ENCODE measurements at places on chromosomes 13 and 19.
A peak's percentile ranks its signal among the peaks of the same experiment; 100 is the strongest.

GRCh38 chr13:57740719-57741118 is 109.2 kb downstream of the PCDH17 start:
- no peak for DNase-seq

GRCh38 chr19:57190301-57190700 is 999 bp upstream of the ZNF264 start:
- DNase-seq = no peak

DNA sequence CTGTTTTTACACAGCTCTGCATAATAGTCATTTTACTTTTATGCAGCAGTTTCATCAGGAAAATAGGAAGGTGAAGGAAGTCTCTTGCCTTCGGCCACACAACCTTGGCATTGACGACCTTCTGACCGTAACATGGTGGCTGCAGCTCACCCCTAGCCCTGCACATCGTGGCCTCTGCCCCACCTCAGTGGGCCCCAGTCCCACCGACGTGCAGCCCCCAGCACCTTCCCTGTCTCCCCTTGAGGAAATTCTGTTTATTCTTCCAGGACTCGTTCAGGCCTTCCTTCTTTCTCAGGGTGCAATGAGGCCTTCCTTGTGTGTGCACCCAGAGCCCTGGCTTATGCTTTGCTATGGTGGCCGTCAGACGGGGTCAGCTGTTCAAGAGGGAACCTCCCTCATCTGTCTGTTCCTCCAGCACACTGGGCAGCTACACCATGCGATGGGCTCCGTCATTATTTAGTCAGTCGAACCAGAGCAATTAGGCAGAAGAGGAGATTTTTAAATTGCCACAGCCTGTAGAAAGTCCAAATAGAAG is 33.3 kb downstream of the TMEM255B start:
- DNase-seq = no peak

- DNase-seq = no peak
Observed at GRCh38 chr19:44742330-44743061, 6.0 kb upstream of the BCL3 start.

- DNase-seq = no peak
Observed at GRCh38 chr13:73851104-73851503, 283.1 kb downstream of the KLF12 start.

GRCh38 chr13:38264363-38265131 is 85.1 kb upstream of the UFM1 start:
- no peak for DNase-seq

- DNase-seq = no peak
Observed at GRCh38 chr13:50794226-50794625, 49.3 kb downstream of the DLEU7 start.

DNA sequence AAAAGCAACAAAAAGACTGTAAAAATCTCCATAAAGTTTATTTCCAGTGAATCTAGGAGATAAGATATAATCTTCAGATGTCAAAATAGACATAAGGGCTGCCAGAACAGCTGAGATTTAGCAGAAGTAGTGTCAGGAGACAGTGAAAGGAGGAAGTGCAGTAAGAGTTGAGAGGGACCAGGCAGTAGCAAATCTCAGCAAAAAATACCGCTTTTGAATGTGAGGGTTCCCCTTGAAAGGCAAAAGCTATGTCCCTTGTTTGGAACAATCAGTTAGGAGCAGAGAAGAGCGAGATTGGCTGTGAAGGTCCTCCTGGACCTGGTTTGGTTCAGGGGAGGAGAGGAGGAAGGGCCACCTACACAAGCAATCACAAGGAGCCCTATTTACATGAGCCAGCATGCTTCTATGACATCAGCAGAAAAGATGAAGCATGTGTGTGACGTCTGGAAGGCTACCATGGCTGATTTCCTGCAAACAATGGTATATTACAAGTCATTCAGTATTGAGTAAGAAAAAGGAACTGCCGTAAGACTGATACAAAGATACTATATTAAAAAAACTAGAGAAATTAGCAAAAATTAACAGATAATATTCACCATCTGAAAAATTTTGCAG is 98.9 kb upstream of the SIAH3 start:
- no peak for DNase-seq

GRCh38 chr13:24727731-24728601 is 36.0 kb upstream of the RNF17 start:
- peak; percentile 65 for DNase-seq

DNA sequence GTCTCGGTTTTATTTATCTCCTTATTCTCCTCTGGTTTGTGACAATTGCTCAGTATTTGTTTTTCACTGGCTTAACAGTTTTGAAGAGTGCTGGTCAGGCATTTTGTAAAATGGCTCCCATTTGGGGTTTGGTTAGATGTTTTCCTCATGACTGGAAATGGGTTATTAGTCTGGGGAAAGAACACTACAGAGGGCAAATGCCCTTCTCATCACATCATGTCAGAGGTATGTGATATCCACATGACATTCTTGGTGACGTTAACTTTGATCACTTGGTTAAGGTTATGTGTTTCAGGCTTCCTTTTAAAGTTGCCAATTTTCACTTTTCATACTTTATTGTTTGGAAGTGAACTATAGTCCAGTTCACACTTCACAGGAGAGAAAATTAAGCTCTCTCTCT is 74.8 kb upstream of the KLHL1 start:
- DNase-seq = no peak

DNA sequence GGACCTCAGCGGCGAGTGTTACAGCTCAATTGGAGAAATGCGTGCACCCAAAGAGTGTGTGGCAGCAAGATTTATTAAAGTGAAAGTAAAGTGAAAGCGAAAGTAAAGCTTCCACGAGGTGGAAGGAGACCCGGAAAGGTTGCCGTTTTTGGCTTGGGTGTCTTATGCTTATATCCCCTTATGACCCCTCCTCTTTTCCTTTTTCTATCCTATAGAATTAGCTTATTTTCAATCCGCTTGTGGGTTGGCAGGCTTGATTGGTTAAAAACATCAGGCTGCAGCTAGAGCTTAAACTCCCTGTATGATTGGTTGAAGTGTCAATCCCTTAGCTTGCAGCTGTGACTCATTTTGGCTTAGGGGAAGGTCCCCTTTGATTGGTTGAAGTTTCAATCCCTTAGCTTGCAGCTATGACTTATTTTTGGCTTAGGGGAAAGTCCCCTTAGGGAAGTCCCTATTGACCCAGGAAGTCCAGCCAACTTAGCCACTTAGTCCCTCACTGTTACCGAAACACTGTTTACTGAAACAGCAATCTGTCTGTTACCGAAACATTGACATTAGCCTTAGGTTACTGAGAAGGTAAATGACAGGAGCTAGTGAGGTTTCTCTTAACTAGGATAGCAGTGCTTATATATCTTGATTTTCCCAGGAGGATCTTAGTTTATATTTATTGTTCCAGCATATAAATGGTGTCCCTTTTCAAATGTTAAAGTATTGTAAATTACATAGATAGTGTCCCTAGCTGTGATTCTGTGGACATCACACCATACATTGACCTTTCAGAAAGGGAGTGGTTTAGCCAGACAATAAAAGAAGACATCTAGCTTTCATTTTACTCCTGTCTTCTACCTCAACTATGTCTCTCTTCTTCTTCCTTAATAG is 575.8 kb downstream of the DACH1 start:
- DNase-seq = peak; percentile 54

DNA sequence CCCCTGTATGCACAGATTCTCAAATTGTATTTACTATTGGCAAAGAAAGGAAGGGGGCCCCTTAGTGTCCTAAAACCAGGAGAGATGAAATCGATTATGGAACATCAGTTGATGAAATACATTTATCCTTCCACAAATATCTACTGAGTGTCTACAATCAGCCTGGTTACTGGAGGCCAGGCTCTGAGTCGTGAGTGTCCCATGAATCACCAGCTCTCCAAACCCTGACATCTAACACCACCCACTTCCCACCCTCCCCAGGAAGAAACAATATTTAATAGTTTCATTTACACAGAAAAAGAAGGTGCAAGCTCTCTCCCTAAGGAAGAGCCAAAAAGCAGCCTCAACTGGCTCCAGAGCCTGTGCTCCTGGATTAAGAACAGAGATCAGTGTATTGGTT is 25.2 kb downstream of the KCTD15 start:
- no peak for DNase-seq

DNA sequence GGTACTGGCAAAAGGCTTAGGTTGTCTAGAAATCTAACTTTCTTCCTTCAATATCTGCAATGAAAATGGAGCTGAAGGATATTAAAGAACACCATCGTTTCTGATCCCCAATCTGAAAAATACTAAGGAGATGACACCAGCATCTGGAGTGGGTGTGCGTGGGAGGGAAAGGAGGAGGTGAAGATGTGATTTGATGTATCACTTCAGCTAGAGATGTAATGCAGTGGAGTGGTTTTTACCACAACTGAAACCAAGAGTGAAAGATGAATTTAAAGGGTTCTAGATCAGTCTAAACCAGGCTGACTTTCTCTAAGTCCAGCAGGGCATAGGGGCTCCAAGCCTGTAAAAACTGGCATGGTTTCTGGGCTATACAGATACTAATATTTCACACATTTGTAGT is 148.4 kb downstream of the AKAP11 start:
- peak; percentile 53 for DNase-seq

DNA sequence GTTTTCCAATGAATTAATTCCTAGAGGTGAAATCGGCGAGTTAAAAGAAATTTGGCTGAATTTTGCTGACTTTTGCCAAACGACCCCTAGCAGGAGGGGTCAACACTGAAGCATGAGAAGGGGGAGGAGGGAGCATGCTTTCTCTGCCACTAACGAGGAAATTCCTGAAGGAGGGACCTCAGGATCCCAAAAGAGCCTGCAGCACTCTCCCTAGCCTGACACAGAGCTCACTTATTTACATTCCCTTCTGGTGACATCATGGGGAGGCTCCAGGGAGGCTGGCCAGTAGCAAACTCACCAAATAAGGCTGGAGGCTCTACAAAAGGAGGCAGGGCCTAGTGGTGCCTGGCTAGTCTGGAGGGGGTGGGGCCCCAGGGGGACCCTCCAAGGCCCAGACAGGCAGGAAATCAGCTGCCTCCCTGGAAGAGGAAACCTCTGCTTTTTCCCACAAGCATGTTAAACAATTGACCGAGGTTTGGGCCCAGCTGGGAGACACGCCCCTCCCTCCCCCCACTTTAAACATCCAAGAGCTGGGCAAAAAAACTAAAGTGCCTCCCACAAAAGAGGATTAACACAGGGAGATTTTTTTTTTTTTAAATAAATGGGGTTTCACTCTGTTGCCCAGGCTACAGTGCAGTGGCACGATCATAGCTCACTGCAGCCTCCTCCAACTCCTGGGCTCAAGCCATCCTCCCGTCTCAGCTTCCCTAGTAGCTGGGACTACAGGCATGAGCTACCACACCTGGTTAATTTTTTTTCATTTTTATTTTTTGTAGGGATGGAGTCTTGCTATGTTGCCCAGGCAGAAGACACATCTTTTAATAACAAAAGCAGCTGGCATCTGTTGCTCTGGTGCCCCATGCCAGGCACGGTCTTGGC is 2.1 kb downstream of the DAPK3 start:
- no peak for DNase-seq

DNA sequence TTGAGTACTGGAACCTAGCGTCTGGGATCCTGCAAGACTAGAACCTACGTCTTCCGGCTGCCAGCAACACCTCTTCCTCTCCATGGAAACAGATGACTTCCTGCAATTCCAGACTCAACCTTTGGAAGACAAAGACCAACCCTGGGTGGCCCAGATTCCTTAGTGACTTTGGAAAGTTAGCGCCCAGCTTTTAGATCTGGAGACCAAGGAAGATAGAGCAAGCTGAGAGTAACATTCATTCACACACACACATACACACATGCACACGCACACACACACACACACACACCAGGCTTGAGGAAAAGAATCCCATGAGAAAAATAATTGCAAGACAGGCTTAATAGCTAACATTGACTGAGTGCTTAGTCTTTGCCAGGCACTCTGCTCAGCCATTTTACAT is 788.9 kb downstream of the UQCRFS1 start:
- no peak for DNase-seq

GRCh38 chr19:34664168-34664567 is 12.8 kb downstream of the SCGB2B2 start:
- no peak for DNase-seq

DNA sequence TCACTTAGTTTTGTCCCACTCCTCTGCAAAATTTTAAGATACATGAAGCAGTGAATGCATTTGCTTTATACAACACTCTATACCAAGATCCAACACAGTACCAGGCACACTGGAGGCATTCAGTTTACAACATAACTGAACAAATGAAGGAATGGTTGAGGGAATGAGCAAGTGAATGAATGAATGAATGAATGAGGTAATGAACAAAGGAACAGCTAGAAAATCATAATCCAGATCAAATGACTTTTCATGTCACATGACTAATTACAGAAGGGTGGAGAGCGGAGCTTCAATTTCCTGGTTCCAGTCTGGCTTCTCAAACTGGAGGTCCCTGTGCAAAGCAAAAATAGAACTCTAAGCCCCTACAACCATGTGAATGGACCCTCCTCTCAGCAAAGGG is 16.7 kb downstream of the TBC1D4 start:
- DNase-seq = no peak

GRCh38 chr13:20701461-20701860 is 2.0 kb upstream of the IL17D start:
- DNase-seq = no peak

GRCh38 chr19:2454962-2455850 is 1.6 kb downstream of the LMNB2 start:
- no peak for DNase-seq

- no peak for DNase-seq
Observed at GRCh38 chr13:35729926-35730627, 253.6 kb upstream of the MAB21L1 start.

- no peak for DNase-seq
Observed at GRCh38 chr13:39538816-39539790, 63.9 kb downstream of the LHFPL6 start.

DNA sequence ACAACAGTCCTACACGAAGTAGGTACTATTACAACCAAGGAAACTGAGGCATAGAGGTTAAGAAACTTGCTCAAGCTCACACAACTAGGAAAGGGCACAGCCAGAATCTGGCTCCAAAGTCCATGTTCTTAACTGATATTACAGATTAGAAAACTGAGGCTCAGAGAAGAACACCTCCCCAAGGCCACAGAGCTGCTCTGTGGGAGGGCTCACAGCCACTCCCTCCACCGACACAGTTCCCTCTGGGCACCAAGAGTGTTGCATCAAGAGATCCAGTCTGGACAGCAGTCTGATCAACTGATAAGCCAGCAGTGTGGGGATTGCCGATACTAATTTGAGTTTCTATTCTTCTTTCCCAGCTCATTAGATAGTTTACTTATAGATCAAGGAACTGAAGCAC is 29.5 kb downstream of the SLC15A1 start:
- DNase-seq = no peak

- no peak for DNase-seq
Observed at GRCh38 chr13:74726206-74726605, 592.0 kb upstream of the KLF12 start.

GRCh38 chr13:108212886-108213285 is 2.5 kb downstream of the LIG4 start:
- no peak for DNase-seq

DNA sequence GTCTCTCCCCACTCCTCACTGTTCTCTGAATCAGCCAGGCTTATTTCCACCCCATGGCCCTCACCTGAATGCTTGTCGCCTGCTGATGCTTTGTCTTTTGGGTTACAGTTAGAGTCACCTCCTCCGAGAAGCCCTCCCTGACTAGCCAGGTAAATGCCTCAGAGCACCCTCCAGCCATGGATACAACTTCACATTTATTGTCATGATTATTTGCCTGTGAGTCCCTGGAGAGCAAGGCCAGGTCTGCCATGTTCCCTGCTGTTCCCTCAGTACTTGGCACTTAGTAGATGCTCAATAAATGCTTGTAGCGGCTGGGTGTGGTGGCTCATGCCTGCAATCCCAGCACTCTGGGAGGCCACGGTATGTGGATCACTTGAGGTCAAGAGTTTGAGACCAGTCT is 3.7 kb upstream of the PDE4C start:
- no peak for DNase-seq

- DNase-seq = no peak
Observed at GRCh38 chr19:8302357-8302691, 5.8 kb downstream of the CD320 start.

GRCh38 chr13:94646904-94647303 is 45.2 kb downstream of the GPR180 start:
- no peak for DNase-seq

Measured in activated CD4-positive, alpha-beta T cell treated with anti-CD3 and anti-CD28 coated beads for 4 hours (primary cell).